ENCODE measurements at places on chromosomes 1 and 21. TPM values are rescaled to one million over a fixed set of nuclear protein-coding genes. Genes with fewer than 3 reads are reported as not detected.

Gene LCE1E
- not detected for total RNA-seq

Gene NLRP3
- 1.5 TPM for total RNA-seq

Gene EPRS1
- total RNA-seq = 191 TPM

Gene FCRL1
- not detected for total RNA-seq

DNA sequence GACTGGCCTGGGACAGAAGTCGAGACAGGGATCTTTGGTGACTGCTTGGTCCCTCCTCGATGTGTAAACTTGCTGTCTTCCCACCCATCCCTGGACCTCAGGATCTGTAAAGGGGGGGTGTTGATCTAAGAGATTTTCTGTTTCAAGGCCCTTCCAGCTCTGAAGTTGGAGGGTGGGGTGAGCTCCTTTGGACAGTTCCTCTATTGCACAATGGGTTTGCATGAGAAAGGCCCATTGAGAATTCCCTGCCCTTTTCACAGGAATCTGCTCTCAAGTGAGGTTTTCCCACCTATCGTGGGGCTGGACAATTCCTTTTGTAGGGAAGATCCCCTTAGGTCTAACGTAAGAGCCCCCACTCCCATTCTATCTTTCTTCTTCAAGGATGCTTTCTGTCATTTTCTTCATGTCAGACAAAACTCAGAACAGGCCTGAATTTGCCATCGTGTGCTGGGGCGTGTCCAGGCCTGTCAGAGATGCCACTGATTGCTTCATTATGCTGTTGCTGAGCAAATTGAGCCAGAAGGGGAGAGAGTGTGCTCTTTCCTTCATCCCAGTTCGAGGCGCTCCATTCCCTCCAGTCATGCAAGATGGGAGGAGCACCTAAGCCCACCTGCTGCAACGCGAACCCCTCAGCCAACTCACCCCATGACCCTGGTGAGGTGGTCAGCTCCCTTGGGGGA, 149.9 kb upstream of the IGSF21 start:
- DNase-seq = no peak

GRCh38 chr1:206814716-206815341, 42.5 kb upstream of the IL10 start:
- no peak for DNase-seq

Gene WDR64
- total RNA-seq = not detected

Gene ARTN
- total RNA-seq = not detected

Gene RIMS3
- total RNA-seq = 4.0 TPM

Gene PTCH2
- 0.61 TPM for total RNA-seq

Gene STIL
- 31.3 TPM for total RNA-seq

Gene RIIAD1
- not detected for total RNA-seq

Gene LSM10
- 46.0 TPM for total RNA-seq

DNA sequence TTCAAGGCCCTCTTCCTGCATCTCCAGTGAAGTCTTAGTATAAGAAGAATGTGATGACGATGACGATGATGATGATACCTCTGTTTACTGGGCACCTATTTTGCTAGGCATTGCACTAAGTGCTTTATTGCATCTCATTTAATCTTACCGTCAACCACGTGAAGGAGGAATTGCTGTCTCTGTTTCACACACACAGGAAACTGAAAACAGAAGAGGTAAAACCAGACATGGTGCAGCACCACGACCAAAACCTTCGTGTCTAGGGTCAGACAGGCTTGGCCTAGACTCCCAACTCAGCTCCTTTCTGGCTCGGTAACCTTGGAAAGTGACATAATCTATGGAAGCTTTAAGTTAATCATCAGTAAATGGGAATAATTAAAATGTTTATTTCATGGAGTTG, 20.7 kb upstream of the KCNA2 start:
- no peak for DNase-seq

DNA sequence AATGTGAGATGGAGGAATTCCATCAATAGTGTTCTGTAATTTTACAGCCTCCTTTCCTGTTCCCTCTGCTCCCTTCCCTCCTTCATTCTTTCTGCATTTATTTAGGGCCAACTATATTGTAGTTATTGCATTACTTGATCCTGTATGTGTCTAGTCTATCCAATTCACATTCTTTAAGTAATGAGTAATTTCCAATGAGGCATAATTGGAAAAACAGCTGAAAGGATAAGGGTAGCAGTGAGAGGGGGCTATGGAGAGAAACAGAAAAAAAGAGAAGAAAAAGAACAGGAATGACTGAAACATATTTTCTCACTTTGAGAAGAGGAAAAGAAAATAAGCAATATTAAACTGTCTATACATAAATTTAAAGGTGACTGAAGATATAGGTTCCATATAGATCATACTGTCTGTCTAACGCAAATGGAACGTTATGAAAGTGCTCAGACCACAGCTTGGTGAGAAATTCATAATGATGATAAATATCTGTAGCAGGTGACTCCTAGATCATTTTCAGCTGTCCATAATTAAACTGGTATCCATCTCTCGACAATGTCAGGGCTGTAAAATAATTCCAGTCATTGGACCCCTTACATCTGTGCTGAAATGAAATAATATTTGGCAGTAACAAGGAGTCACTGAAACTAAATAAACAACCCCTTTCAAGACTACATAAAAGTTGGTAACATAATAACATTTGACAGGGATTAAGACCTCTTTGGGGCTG, 61.8 kb downstream of the SPAG17 start:
- no peak for DNase-seq

GRCh38 chr1:86445919-86446318, 21.9 kb downstream of the CLCA2 start:
- DNase-seq = no peak

DNA sequence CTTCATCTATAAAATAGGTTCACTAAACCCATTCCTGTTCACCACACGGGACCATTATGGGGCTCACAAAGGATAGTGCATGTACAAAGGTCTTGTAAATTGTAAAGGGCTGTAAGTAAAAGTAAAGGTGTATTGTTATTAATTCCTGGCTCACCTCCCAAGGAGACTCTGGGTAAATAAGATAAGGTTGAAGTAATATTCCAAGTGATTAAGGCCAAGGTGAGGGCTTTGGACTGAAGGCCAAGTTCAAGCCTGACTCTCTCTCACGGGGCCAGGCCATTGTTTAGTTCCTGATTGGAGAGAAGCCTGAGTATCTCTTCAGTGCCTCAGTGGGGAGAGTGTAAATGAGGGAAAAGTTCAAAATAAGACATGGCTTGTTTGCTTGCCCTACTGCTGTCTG, 19.5 kb upstream of the ZFYVE9 start:
- no peak for DNase-seq
